Stimulated activated naive CD4-positive, alpha-beta T cell treated with Interleukin-2 at 50 U/mL for 16 hours (primary cell): ENCODE measurements at places on chromosomes 6 and 20.

GRCh38 chr20:48531505-48531904 is 296.3 kb downstream of the PREX1 start:
- DNase-seq = no peak

DNA sequence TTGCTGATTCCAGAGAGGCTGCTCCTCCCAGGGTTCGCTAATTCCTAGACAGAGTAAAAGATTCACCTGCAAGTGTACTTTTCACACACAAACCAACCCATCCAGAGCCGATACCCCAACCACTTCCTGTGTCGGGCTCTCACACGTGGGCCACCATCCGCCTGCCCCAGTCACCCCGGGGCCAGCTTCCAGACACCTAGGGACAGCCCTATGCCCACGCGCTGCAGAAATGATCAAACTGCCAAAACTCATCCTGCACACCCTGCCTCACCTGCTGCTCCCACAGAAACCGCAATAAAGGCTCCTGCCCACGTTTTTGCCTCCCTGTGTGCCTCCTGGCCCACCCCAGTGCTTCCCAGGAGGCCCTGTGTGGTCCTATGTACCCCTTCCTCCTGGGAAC is 59.5 kb downstream of the PSMG4 start:
- peak; percentile 16 for DNase-seq

DNA sequence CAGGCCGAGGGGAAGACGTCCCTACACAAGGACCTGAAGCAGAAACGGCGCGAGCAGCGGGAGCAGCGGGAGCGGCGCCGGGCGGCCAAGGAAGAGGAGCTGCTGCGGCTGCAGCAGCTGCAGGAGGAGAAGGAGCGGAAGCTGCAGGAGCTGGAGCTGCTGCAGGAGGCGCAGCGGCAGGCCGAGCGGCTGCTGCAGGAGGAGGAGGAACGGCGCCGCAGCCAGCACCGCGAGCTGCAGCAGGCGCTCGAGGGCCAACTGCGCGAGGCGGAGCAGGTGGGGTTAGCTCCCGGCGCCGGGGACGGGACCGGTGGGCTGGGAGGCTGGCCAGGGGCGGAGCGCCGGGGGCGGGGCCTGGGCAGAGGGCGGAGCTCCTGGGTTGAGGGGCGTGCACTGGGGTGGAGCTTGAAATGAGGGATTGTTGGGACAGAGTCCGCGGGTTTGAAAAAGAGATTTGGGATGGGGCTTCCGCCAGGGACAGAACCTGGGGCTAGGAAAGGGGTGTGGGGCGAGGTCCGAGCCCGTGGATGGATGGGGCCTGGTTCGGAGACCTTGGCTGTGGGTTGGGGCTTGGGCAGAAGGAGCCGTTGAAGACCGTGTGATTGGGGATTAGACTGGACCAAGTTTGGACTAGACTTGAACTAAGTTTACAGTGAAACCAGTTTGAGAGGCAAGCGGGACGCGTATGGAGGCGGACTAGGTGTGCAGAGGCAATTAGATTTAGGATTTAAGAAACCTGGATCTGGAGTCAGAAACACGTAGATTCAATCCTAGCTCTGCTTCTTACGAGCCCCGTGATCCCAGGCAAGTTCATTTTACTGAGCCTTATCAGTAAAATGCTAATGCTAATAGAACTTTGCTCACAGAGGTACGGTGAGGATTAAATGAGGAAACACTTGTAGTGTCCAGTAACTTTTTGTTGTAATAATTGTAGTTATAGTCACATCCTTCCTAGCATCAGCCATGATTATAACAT is 20.9 kb downstream of the DEF6 start:
- no peak for DNase-seq

DNA sequence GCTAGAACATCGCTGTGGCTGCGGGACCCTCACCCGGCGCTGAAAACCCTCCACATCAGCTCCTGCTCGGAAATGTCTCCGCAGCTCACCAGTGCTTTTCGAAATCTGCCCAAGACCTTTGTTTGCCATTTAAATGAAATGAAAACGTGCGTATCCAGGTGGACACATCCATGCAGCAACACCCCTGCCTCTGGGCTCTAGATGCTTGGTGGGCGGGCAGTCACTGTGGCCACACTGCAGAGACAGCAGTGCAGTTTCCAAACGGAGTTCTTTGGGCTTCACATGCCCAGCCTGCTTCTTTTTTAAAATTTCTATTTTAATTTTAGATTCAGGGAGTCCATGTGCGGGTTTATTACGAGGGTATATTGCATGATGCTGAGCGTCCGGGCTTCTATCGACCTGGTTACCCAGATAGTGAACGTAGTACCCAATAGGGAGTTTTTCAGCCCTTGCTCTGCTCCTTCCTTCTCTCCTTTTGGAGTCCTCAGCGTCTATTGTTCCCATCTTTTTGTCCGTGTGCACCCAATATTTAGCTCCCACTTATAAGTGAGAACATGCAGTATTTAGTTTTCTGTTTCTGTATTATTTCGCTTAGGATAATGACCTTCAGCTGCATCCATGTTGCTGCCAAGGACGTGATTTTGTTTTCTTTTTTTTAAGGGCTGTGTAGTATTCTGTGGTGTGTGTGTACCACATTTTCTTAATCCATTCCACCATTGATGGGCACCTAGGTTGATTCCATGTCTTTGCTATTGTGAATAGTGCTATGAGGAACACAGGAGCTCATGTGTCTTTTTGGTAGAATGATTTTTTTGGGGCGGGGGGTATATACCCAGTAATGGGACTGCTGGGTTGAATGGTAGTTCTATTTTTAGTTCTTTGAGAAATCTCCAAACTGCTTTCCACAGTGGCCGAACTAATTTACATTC is 4.8 kb upstream of the TUBB2B start:
- DNase-seq = no peak

GRCh38 chr6:56364431-56364826 is 117.0 kb upstream of the COL21A1 start:
- DNase-seq = no peak

DNA sequence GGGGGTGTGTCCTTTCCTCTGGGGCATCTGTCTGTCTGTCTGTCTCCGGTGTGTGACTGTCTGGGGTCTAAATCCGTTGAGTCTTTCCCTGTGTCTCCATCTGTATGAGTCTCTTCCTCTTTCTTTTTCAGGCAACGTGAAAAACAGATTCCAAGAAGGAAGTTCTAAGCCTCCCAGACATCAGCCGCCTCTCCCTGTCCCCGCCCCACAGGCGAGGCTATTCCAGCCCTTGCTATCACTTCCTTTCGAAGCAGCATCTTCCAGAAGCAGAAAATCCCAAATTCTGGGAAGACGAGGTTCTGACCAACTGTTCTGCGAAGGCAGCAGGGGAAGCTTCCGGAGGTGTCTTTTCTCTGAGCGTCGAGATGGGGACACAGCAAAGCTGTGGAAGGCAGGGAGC is 34.0 kb downstream of the PMEPA1 start:
- DNase-seq = no peak

DNA sequence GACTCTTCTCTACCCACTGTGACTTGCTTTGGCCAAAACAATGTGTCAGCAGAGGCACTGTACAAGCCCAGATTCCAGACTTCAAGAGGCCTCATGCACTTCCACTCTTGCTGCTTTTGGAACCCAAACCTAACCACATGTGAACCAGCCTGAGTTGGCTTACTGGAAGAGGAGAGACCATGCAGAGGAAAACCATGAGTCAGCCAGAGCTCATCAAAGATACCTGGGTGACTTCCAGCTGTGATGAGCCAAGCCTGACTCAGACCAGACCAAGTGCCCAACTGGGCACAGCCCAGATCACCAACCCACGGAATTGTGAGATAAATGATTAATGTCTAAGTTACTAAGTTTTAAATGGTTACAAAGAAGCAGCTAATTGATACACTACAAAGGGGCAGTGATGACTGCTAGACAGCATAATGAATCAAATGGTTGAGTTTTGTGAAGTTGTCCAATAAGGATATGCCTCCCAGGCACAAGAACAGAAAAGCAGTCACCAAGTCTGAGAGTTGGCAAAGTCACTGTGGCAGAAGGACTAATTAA is 16.2 kb upstream of the BEND6 start:
- DNase-seq = no peak

GRCh38 chr6:119484598-119484997 is 135.0 kb upstream of the MAN1A1 start:
- DNase-seq = no peak

- DNase-seq = no peak
Observed at GRCh38 chr6:95614094-95614493, 36.8 kb downstream of the MANEA start.

DNA sequence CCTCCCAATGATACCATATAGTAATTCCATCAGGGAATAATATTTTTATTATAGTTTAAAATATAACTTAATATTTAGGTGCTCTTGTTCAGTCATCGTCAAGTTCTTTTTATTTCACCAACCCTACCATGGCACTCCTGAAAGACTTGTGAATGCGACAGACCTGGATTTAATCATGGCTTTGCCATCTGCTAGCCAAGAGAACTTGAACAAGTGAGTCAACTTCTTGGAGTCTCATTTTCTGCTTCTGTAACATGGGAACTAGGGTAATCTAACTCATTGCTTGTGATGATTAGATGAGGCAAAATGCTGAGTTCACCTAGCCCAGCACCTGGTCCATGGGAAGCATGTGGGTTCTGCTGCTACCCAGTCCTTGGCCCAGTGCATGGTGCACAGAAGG is 62.9 kb downstream of the ESR1 start:
- DNase-seq = no peak

DNA sequence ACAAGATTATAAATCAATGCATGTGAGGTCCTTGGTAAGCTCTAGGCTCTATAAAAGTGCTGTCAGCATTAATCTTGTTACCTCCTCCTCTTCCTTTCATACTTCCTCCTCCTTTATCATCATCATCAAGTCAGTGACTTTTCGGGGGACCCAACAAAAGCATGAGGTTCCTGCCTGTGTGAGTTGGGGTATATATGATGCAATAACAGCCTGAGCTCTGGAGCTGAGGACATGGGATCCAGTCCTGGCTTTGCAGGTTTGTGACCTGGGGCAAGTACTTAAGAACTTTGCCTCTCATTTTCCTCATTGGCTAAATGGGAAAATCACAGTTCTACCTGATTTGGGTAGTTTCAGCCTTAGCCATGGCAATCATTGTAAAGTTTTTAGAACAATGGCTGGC is 7.1 kb upstream of the PHACTR3 start:
- no peak for DNase-seq

GRCh38 chr6:18536591-18537055 is 149.5 kb downstream of the RNF144B start:
- DNase-seq = no peak

DNA sequence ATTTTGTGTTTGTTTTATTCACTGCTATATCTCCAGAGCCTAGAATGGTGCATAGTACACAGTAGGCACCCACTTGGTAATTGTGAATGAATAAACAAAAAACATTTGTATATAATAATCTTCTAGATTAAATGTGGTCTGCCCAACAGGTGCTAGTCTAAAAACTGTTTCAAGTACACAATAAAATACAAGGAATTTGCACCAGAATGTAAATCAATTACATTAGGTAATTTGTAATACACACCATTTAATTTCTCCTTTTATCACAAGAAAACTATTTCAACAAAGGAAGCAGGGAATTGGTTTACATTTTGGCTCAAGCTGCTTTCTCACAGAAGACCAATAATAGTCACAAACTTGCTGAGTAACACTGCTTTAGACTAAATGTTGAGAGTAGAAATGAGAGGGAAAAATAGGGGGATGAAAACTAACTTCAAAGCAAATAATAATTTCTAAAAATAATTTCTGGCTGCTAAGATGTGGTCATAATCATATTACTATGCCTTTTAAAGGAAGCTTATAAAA is 22.1 kb downstream of the RUNX2 start:
- no peak for DNase-seq

DNA sequence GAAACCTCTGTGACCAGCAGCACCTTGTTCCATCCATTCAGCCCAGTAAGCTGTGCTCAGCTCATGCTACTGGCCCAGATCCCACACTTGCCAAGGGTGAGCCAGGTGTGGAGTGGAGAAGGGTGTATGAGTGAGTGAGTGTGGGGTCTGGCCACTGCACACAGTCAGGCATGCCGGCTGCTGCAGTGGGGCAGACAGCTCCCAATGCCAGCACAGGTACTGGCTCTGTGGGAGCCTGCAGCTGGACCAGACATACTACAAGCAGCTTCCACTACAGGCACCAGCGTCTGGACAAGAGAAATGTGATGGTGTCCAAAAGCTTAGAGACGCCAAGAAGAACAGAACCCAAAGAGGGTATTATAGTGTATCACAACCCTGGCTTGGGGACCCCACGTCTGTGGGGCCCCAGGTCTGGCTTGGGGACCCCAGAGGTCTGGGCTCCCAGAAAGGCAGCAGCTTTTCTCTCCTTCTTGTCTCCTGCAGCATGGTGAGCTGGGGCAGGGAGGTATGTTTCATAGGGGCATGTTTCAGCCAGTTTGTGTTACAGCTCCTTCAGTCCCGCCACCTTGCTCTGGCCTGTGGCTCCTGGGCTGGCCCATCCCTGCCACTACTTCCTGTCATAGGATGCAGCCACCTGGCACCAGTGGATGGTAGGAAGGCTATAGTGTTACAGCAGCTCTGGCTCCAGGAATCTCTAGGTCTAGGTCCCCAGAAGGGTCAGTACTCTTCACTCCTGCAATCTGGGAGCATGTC is 152.4 kb upstream of the HSF2 start:
- no peak for DNase-seq

GRCh38 chr20:13278812-13279570 is 57.9 kb downstream of the ISM1 start:
- DNase-seq = no peak

DNA sequence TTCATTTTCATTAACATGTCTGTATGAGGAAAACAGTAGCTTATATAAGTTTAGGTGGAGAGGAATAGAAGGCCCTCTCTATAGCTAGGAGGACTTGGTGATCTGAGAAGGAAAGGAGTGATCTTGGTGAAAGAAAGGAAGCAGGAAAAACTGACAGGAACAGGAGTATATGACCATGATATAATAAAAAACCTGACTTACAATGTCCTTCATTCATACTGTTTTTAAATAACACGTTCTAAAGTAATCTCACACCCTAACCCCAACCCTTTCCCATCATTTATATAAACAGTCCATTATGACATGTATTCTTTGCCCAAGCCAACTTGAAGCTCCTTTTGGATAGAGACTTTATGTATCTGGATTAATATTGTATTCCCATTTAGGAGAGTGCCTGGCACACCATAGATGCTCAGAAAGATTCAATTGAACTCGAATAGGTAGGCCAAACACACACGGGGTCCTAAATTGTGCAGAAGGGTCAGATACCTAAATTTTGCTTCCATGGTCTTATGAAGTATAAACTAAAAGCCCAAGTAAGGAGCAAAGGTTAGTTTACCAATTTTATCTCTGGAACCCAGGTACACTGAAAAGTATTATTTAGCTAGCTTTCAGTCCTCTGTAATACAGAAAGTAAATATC is 75.9 kb downstream of the OR2B2 start:
- DNase-seq = no peak

DNA sequence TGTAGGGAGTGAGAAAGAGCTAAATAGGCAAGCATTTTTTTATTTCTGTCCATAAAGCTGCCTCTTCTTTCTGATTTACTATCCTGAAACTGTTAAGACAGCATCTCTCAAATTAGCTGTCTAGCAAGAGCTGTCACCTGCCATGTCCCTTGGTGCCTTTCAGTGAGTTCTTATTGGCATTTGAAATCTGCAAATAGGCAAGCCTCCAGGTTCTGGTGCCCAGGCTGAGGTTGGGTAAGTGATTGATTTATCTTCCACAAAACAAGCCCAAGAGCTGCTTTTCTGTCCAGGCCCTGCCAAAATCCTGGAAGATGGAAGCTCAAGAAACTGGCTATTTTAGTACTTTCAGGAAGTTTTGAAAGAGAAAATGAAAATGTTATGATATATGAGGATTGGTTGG is 22.4 kb downstream of the MANEA start:
- no peak for DNase-seq

GRCh38 chr20:57622579-57623381 is 2.6 kb upstream of the ZBP1 start:
- peak; percentile 61 for DNase-seq

GRCh38 chr6:170449835-170450753 is 103.0 kb downstream of the PSMB1 start:
- no peak for DNase-seq
